ENCODE measurements at places on chromosomes 5 and 9.

DNA sequence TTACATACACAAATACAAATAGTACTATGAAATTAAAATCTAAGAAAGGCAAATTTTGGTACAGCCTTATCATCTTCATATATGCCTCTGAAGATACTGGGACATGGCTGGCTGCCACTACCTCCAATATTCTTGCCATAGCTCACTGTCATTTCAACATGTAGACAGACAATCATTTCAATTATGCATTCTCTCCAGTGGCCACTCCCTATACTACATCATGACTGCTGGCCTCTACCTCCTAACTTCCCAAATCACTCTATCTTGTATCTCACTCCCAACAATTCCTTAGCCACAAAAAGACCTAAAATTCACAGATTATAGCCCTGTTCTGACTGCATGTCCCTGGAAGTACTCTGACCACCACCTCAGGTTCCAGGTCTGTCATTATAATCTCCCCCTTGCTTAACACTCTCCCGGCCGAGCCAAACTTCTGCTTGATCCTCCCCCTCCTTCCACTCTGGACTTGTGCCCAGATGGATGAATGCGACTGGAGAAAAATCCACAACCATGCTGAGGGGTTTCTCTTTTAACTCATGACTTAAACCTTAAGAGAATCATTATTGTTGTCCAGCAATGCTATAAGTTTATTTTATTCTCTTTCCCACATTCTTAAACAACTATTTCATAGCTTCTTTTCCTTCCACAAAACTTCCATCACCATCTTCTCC is 225.3 kb upstream of the TLE4 start:
- DNase-seq = no peak

DNA sequence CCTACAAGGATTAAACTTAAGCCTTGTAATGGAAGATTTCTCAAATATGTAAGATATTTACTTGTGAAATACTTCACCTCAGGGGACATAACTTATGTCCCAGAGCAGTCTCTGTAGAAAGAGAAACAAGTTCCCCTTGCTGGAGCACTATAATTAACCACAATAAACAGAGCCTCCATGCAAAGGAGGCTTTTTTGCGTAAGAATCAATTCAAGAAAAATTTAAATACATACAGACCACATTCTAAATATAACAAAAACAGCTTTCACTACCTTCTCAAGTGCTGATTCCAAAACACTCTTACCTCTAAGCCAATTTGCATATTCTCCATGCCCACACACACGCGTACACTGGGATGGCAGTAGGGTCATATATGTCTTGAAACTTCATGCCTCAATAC is 30.7 kb upstream of the CCNB1 start:
- DNase-seq = no peak

GRCh38 chr5:149406203-149406978 is 27.3 kb upstream of the IL17B start:
- DNase-seq = no peak

GRCh38 chr9:4499917-4500316 is 9.6 kb downstream of the SLC1A1 start:
- no peak for DNase-seq

- DNase-seq = no peak
These were observed 122.5 kb upstream of the ZNF618 start for GRCh38 chr9:113753398-113754119.

DNA sequence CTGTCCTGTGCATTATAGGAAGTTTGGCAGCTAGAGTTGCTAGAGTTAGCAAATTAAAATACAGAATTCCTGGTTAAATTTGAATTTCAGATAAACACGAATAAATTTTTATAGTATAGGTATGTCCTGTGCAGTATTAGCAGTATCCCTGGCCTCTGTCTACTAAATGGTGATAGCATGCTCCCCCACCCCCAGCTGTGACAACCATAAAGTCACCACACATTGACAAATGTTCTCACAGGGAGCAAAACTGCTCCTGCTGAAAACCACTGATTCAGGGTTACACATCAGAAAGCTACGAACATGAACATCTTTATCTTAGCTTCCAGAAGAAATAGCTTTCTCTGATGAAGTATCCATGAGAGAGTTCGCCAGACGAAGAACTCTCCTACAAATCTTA is 91.8 kb upstream of the CCDC112 start:
- DNase-seq = no peak

- DNase-seq = no peak
These were observed 36.4 kb downstream of the PWWP2A start for GRCh38 chr5:160082614-160083500.

DNA sequence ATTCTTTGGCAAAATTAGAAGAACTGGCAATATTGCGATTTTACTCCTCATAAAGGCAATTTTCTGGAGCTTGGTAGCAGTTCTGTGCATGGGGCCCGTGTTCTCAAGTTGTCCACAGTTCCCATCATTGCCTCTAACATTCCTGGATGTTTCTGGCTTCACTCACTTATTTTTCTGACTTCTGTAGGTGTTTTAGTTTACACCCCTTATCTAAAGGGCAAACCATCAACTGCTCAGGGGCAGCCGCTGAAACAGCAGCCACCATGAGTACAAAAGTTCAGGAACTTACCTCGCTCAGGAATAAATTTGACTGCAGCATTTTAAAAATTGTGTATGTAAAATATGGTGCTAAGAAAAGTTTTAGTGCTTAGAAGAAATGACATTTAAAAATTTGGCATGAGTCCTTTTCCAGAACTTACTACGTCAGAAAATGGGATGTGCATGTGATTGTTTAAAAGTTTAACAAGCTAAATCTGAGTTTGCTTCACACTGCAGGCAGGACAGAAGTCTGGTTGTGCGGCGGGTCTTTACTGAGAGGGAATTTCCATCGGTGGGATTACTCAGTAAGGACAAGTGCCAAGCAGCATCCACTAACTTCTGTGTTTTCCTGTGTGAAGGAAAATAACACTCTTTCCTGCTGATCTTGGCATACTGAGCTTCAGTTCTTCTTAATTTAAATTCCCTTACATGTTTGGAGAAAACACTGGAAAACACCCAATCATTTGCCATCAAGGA is 261.7 kb downstream of the MAT2B start:
- no peak for DNase-seq

- no peak for DNase-seq
These were observed 51.7 kb downstream of the ARHGAP26 start for GRCh38 chr5:142821733-142822487.

DNA sequence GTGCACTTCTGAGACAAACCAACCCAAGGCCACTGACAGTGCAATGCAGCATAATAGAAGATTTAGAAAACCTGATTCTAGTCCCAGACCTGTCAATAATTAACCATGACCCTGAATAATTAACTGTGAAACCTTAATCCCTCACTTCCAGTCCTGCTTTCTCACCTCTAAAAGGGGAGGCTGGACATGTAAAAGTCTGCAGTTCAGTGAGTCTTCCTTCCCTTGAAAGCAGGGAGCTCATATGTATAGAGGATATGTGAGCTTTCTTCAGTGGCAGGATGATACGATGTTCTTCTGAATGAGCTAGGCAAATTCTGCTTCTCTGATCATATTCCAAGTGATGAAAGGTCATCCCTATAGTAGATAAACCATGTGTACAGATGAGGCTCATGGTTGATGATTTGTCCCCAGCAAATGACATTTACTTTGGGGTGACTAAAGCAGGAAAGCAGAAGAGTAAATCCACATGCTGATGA is 2.9 kb downstream of the KCNV2 start:
- no peak for DNase-seq
